ENCODE measurements at places on chromosomes 5 and 9.

- no peak for DNase-seq
Observed at GRCh38 chr5:114332925-114333324, 28.9 kb upstream of the KCNN2 start.

DNA sequence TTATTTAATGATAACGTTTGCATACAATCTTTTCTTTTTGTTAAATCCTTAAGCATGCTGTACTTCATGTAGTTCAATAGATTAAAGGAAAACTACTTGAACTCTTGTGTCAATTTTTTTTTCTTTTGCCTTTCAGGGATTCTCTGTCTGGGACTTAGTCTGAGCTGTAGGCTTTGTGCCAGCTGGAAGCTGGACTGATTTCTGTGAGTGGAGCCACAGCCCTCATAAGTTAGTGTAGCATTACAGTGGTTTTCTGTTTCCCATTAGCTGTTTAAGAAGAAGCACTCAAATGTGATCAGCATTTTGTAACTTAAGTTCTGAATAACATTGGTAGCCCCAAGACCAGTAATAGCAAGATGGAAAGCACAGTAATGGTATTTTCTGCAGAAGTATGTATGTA lies 330.6 kb upstream of the MEF2C start:
- DNase-seq = no peak

GRCh38 chr5:32325062-32325461 lies 12.3 kb upstream of the MTMR12 start:
- DNase-seq = no peak

DNA sequence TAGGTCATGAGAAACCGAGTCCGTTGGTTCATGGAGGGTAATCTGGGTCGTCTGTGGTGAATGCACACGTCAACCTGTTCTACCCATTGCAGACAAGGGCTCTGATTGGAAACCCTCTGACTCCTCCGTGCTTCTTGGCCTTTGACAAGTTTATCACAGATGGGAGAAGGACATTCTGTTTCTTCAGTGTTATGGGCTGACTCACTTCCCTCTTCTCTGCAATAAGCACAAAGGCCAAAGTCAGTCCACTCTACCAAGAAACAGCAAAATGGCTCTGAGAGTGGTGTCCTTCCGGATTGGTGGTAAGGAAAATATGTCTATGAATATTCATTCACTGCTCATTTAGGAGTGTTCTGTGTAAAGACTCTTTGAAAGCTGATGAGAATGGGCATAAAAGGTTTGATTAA lies 89.3 kb downstream of the FEM1C start:
- peak; percentile 71 for DNase-seq

GRCh38 chr5:176438959-176439757 lies 9.0 kb upstream of the FAF2 start:
- DNase-seq = peak; percentile 85

DNA sequence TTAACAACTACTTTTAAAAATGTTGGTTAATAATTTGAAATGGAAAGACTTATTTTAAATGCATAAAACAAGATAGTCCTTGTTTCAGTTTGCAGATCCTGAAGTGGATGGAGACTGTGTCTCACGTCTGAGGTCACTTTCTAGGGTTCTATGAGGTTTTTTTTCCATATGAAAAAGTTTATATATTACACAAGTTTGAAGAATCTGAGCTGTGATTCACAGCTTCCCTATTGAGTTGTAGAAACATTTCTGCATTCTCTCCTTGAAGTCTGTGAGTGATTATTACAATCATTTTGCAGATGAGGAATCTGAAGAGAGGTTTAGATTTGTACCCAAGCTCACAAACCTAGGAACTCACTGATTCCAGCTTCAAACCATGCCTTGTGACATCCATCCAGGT lies 442.5 kb upstream of the KLF4 start:
- peak; percentile 49 for DNase-seq

- no peak for DNase-seq
Observed at GRCh38 chr5:8765886-8766285, 780.0 kb downstream of the SEMA5A start.

DNA sequence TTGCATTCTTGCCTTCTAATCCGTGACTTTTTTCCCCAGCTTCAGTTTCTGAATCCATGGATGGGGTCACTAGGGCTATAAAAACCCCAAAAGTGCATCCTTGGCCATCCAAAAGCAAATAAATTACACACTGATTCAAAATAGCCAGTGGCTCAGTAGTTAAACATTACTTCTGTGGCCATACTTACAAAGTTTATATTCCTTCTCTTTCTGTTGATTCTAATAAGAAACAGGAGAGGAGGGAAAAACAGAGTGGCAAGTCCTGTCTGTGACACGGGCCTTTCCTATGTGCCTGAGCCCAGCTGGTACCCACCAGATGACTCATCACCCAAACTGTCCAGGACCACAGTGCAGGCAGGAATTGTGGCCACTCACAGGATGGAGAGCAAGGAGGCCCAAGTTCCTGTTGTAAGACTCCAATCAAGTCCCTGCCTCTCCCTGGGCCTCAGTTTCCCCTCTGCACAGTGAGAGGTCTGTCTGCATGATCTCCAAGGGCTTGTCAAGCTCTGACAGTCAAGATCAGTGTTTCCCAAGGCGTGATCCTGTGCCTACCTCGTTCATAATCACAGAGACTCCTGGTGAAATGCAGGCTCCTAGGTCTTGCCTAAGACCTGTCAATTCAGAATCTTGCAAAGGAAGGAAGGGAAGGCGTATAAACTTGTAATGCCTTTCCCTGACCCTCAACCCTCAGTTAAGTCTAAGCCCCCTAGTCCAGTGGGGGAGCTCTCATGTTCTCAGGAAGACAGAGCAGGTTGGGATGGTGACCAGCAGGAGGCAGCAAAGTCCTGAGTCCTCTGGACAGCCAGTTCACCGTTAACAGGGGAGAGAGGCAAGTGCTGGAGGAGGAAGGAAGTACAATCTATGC lies 29.5 kb downstream of the TNIP1 start:
- DNase-seq = peak; percentile 77

GRCh38 chr9:33374634-33375237 lies 27.6 kb downstream of the AQP7 start:
- DNase-seq = peak; percentile 76

DNA sequence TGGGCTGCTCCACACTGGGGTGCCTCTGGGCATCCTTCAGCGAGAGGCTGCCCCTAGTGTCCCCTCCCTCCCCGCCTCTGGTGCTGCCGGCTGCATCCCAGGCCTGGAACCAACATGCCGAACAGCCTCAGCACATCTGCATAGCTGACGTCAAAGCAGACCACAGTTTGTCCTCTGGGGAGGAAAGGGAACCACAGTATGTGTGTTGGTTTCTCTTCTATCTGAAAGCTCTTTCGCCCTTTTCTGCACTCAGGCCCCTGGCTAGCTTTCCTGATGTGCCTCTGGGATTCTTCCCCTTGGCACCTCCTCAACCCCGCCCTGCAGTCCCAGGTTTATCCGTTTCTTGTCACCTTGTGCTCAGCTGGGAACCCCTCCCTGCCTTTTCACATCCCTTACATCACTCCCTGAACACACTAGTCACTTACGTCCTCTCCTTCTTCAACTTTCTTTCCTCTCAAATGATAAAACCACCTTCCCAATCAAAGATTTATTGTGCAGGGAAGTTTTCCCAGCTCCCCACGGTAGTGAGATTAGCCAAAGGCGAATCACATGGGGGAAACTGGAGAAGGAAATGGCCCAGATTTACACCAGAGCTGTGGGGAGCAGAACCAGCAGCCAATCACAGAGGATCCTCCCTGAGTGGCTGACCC lies 35.5 kb upstream of the B4GALT1 start:
- DNase-seq = peak; percentile 40

GRCh38 chr9:95102572-95102971 lies 214.9 kb downstream of the FANCC start:
- DNase-seq = no peak

DNA sequence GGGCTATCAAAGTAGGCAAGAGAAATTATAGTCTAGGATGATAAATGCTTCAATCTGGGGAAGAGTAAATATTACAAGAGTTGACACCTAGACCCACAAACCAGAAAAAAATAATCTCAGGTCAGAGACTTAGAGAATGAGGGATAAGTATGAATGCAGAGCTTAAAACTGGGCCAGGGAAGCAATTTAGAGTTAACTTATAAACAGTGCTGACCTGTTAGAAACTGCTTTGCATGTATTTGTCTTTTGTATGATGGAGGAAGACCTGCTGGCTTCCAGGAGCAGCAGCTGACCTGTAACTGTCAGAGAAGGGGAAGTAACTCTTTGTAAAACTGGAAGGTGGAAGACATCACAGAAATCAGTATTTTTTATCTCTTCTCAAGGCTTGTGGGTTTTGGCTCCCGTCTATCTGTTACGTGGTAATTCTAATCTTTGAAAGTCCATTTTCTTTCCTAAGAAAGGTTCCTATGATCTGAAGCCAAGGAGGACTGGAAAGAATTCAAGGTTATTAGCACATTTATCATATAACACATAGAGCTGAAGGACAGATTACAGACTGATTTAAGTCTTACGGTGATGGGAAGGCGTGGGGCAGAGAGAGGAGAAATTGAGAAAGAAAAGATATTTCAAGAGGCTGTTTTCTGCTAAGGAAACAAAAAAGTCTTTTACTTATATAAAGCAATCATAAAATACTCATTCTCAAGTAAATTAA lies 114.7 kb upstream of the ADAMTS19 start:
- DNase-seq = no peak

DNA sequence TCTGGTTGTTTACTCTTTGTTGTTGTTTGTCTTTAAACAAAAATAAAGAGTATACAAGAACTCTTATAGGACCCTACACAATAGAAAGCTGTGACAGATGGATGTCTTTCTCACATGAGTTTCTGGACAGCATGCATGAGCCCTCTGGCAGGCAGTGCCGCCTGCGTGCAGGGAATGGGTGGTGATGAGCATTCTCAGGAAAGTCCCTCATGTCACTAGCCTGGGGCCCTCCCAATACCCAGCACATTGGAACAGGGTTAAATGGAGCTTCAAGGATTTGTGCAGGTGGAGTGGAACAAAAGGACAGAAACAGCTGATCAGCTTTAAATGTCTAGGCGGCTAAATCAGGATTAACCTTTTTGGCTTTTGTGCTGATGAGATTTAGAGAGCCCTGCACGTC lies 181.0 kb upstream of the CD180 start:
- DNase-seq = no peak

- DNase-seq = no peak
Observed at GRCh38 chr9:133727876-133728441, 10.2 kb downstream of the SARDH start.

- DNase-seq = no peak
Observed at GRCh38 chr5:55021821-55022220, 2.2 kb upstream of the GZMK start.
